Spleen (tissue), 13 donors: ENCODE measurements at places on chromosomes 12 and 14.

- DNase-seq, result peak; percentile 73
Measured at GRCh38 chr14:92690171-92691011, 58.0 kb downstream of the LGMN start.

- DNase-seq, result no peak
Measured at GRCh38 chr12:126607867-126608266, 1542.6 kb downstream of the AACS start.

- no peak for DNase-seq
Measured at GRCh38 chr12:46946137-46946536, 120.3 kb upstream of the SLC38A4 start.

- no peak for DNase-seq
Measured at GRCh38 chr14:73472185-73473114, 14.1 kb upstream of the NUMB start.

GRCh38 chr12:15184484-15184883 is 36.7 kb downstream of the RERG start:
- DNase-seq, result no peak
